Stimulated activated CD4-positive, alpha-beta T cell treated with anti-CD3 and anti-CD28 coated beads, TNF-alpha, amount 100 ng/mL, for 48 hours (primary cell): ENCODE measurements at places on chromosomes 3 and 15.
A peak's percentile ranks its signal among the peaks of the same experiment; 100 is the strongest.

- DNase-seq, result no peak
These were observed 251.9 kb upstream of the TGFBR2 start for GRCh38 chr3:30354513-30354912.

- DNase-seq, result no peak
These were observed 13.5 kb upstream of the SEC13 start for GRCh38 chr3:10334459-10334858.

- peak; percentile 48 for DNase-seq
These were observed 9.6 kb upstream of the PSMD2 start for GRCh38 chr3:184289426-184289938.

DNA sequence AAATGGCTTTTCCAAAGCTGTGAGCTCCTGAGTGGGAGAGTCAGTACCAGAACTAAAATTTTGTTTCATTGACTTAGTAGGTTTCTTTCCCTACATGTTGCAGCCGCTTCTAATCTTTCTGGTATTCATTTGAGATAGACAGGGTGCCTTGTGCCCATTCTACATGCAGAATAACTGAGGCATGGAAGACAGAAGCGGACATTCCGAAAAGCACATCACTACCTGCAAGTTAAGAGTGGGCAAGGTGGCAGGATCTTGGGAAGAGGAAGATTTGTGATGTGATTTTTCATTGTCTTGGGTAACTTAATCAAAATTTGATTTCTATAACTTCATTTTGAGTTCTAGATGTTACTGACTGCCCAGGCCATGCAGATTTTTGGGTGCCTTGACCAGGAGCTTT is 2.0 kb downstream of the MAP2K5 start:
- DNase-seq, result no peak

GRCh38 chr15:77514641-77515402 is 94.1 kb downstream of the HMG20A start:
- DNase-seq, result no peak

DNA sequence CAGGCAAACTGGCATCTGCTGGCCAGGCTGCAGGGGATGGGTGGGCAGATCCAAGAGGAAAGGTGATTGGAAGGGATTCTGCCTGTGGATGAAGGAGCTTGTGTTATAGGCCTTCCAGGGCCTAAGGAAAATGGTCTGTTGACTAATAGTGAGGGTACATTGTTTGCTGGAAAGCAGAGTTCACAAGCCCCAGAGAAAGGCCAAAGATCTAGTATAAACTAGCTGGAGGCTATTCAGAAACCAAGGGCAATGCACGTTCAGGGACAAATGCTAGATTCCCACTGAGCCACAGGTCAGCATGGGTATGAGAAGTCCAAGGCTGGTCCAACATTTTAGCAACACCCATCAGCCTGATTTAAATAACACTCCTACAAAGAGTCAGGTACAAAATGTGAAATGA is 74.7 kb downstream of the FBN1 start:
- DNase-seq, result no peak

GRCh38 chr3:109275702-109276293 is 40.5 kb downstream of the DPPA2 start:
- DNase-seq, result no peak
